HT-29 (cell line): ENCODE measurements at places on chromosomes 3 and 15. TPM values are rescaled to one million over a fixed set of nuclear protein-coding genes. Genes with fewer than 3 reads are reported as not detected.

DNA sequence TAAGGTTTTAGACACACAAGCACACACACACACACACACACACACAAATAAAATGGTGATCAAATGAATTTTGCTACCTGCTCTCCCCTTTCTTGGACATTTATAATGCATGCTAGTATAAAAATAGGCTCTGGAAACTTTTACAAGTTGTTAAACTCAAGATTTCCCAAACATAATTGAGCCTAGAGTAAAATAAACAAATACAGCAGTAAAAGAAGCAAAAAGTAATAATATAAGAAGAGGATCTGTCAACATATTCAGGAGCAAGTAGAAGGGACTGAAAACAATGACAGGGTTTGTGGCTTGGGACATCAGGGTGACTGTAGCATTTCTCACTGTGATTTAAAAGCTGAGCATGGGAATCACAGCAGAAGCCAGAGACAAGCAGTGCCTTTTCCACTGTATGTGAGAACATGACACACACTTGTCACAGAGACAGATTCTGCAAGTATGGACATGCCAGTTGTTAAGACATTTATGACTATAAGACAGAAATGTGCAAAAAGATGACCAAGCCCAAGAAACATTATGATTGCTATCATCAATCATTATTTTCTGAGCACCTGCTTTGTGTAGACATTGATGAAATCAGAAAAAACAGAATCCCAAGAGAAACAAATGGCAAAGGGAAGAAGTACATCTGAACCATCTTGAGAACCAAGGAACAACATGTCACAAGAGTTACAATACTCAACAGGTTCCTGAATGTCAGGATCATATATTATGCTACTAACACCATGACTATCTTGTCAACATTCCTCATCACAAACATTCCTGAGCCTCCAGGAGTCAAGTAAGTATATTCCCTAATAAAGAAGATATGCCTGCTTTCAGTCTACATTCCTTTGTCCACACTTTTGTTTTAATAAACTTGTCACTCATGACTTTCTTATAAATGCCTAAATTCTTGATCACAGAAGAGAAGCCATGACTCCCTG lies 7.1 kb downstream of the THRB start:
- no peak for DNase-seq

DNA sequence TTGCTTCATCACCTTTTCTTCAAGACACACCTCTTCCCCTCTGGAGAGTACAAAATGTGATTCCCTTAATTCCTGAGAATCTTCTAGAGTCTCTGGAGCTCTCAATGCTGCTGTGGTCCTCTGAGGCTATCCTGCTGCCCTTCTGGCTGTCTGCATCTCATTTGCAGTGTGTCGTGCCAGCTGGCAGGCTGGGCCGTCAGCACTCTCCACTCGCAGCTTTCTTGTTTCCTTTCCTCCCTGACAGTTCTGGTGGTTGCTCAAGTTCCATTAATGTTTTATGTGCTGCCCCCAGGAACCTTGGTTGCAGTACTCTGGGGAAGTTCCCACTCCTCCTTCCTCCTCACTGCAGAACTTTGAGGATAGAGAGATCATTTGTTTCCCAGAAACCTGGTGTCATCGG lies 210.8 kb upstream of the ROPN1 start:
- DNase-seq: no peak

DNA sequence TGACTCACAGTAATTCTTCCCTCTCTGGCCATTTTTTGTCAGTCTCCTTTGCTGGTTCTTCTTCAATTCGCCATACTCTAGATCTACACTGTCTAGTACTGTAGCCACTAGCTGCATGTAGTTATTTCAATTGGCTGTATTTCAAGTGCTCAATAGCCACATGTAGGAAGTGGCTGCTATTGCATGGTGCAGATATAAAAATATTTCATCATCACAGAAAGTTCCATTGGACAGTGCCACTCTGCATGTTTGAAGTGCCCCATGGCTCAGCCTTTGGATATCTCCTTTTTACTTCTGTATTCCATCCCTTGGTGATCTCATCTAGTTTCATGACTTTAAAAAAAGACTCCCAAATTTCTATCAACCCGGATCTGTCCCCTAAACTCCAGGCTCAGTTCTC lies 22.1 kb downstream of the PPP2R3A start:
- no peak for DNase-seq

The DET1 gene
- 8.5 and 9.3 TPM in 2 replicates for total RNA-seq

The CYP1A2 gene
- total RNA-seq: not detected in 2 replicates
